Small intestine (tissue), 16 donors: ENCODE measurements at places on chromosomes 3 and 15. TPM values are rescaled to one million over a fixed set of nuclear protein-coding genes. Genes with fewer than 3 reads are reported as not detected.

The KY gene
- not detected for polyA plus RNA-seq

The ZSCAN2 gene
- polyA plus RNA-seq, result 14.0 TPM

The TEX55 gene
- polyA plus RNA-seq, result not detected

The CLRN1 gene
- polyA plus RNA-seq, result 4.5 TPM

The SLC24A5 gene
- polyA plus RNA-seq, result not detected

The DPH3 gene
- 38.0 TPM for polyA plus RNA-seq

The PRSS50 gene
- polyA plus RNA-seq, result not detected

The ATP8B4 gene
- polyA plus RNA-seq, result 4.9 TPM

The GOLGA8S gene
- not detected for polyA plus RNA-seq

The ARPIN gene
- 37.1 TPM for polyA plus RNA-seq

- H3K27me3 ChIP-seq, result no peaks in the 10 kb centered on the region
- H3K4me1 ChIP-seq, result no peaks in the 10 kb centered on the region
- H3K36me3 ChIP-seq, result no peaks in the 10 kb centered on the region
- peak; percentile 65 for DNase-seq
Measured at GRCh38 chr3:131033480-131034080, 6.9 kb downstream of the NEK11 start.

GRCh38 chr3:27939521-27939920, 217.4 kb upstream of the EOMES start:
- H3K27me3 ChIP-seq, result no peaks in the 10 kb centered on the region
- no peak overlapping the region for H3K27ac ChIP-seq
- DNase-seq, result no peak
- no peaks in the 10 kb centered on the region for H3K36me3 ChIP-seq

DNA sequence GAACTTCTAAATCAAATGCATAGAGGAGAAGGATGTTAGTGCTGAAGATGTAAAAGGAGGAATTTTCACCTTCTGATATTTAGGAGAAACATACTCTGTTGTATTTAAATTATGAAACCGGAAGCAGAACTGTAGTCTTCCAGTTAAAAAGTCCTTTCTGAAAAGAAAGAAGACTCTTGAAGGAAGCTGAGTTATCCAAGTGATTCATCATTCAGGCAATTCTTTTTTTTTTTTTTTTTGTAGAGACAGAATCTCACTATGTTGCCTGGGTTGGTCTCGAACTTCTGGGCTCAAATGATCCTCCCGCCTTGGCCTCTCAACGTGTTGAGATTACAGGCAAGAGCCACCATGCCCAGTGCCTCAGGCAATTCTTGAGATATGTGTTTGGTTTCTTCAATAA, 424.8 kb upstream of the TPM1 start:
- no peaks in the 10 kb centered on the region for H3K36me3 ChIP-seq
- DNase-seq, result no peak
- no peaks in the 10 kb centered on the region for H3K4me1 ChIP-seq
- H3K27ac ChIP-seq, result no peak overlapping the region
- H3K27me3 ChIP-seq, result no peaks in the 10 kb centered on the region

GRCh38 chr15:77646104-77646694, 13.5 kb upstream of the LINGO1 start:
- no peak overlapping the region for H3K4me3 ChIP-seq
- H3K36me3 ChIP-seq, result no peaks in the 10 kb centered on the region
- H3K27ac ChIP-seq, result no peak overlapping the region
- no peak for DNase-seq

DNA sequence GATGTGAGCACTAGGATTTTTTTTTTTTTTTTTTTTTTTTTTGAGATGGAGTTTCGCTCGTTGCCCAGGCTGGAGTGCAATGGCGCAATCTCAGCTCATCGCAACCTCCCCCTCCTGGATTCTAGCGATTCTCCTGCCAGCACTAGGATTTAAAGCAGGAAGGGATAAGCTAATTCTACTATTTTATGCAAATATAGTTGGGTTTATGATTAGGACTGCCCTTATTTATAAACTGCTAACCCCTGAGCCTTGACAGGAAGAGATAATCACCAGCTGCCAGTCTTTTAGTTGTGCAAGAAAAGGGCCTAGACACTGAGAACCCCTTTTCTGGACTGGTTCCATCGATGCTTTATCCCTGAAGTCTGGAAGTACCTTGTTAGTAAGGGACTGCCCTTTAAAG, 36.7 kb downstream of the IFT57 start:
- no peak overlapping the region for H3K27ac ChIP-seq
- H3K27me3 ChIP-seq, result no peaks in the 10 kb centered on the region
- H3K4me1 ChIP-seq, result no peaks in the 10 kb centered on the region
- no peak for DNase-seq
- H3K4me3 ChIP-seq, result no peak overlapping the region

- H3K4me3 ChIP-seq, result peak overlapping the region; percentile 83
- H3K4me1 ChIP-seq, result peaks cover 2% of the 10 kb centered on the region
- DNase-seq, result peak; percentile 26
- no peaks in the 10 kb centered on the region for H3K36me3 ChIP-seq
- no peak overlapping the region for H3K27ac ChIP-seq
Measured at GRCh38 chr3:58333206-58334012, 717 bp downstream of the PXK start.

DNA sequence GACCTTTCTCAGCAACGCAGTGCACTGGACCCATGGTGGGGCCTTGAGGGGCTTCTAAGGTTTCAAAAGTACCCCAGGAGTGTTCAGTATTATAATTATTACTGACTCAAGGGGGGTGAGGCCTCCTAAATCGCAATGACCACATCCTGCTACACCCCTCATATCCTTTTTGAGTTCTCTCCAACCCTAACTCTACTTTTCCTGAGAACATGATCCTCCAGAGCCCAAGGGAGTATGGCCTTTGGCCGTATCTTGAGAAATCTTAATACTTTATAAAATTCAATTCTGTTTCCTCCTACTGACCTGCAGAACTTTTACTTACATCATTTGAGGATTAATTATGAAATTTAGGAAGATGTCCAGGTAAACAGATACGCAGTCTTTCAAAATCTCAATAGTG, 30.4 kb upstream of the RARRES1 start:
- H3K27me3 ChIP-seq, result no peaks in the 10 kb centered on the region
- no peak overlapping the region for H3K27ac ChIP-seq
- H3K4me1 ChIP-seq, result no peaks in the 10 kb centered on the region
- no peak for DNase-seq

- no peaks in the 10 kb centered on the region for H3K27me3 ChIP-seq
- DNase-seq, result no peak
- H3K4me1 ChIP-seq, result peaks cover 10% of the 10 kb centered on the region
- no peak overlapping the region for H3K27ac ChIP-seq
Measured at GRCh38 chr3:71391361-71391760, 192.2 kb downstream of the FOXP1 start.

- no peaks in the 10 kb centered on the region for H3K36me3 ChIP-seq
- no peaks in the 10 kb centered on the region for H3K4me1 ChIP-seq
- H3K27me3 ChIP-seq, result no peaks in the 10 kb centered on the region
- no peak overlapping the region for H3K4me3 ChIP-seq
- DNase-seq, result no peak
- peak overlapping the region; percentile 6 for H3K27ac ChIP-seq
Measured at GRCh38 chr3:195204360-195205163, 66.4 kb downstream of the XXYLT1 start.

DNA sequence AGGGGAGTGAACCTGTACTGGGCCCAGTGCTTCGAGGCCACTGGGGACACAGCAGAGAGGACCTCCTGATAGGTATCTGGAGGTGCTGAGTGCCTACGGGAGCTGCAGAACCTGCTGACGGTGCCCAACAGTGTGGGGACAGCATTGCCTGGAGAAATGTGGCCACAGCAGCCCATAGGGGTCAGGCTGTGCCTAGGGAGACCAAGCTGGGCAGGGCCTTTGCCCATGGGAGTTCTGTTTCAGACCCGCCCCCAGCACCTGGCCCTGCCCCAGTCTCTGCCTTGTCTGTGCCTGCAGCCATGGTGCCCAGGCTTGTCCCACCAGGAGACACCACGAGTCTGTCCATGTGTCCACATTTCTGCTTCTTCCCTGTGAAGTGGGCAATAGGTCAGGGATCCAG, 15.3 kb upstream of the RPL32 start:
- H3K27me3 ChIP-seq, result no peaks in the 10 kb centered on the region
- no peaks in the 10 kb centered on the region for H3K4me1 ChIP-seq
- no peaks in the 10 kb centered on the region for H3K36me3 ChIP-seq
- DNase-seq, result no peak

GRCh38 chr3:178718995-178719635, 182.9 kb downstream of the KCNMB2 start:
- H3K36me3 ChIP-seq, result no peaks in the 10 kb centered on the region
- no peak overlapping the region for H3K27ac ChIP-seq
- no peaks in the 10 kb centered on the region for H3K4me1 ChIP-seq
- H3K27me3 ChIP-seq, result no peaks in the 10 kb centered on the region
- H3K4me3 ChIP-seq, result no peak overlapping the region

GRCh38 chr15:93362821-93363220, 273.8 kb upstream of the RGMA start:
- H3K4me3 ChIP-seq, result no peak overlapping the region
- no peak overlapping the region for H3K27ac ChIP-seq
- peaks cover 2% of the 10 kb centered on the region for H3K27me3 ChIP-seq
- no peaks in the 10 kb centered on the region for H3K36me3 ChIP-seq
- H3K4me1 ChIP-seq, result no peaks in the 10 kb centered on the region
- no peak for DNase-seq

DNA sequence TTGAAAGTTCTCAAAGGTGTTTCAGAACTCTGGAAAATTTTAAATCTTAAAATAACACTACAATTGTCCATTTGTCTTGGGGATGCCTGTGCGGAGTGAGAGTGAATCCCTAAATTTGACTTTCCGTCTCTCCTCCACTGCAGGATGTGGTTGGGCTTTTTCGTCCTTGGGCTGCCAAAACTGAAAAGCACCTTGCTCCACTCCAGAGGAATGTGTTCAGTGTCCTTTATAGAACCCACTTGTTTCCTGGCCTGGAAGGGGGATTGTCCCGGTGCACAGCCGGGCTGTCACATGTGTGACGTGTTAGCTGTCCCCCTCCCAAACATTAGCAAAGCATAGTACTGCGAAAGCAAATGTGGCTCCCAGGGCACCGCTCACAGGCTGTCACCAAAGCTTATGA, 69.6 kb upstream of the ATP10A start:
- no peak for DNase-seq
- peaks cover 2% of the 10 kb centered on the region for H3K27me3 ChIP-seq
- H3K4me3 ChIP-seq, result no peak overlapping the region
- H3K27ac ChIP-seq, result no peak overlapping the region
- H3K36me3 ChIP-seq, result no peaks in the 10 kb centered on the region

GRCh38 chr15:78714890-78715289, 73.9 kb upstream of the CHRNB4 start:
- no peak overlapping the region for H3K4me3 ChIP-seq
- no peaks in the 10 kb centered on the region for H3K4me1 ChIP-seq
- no peak for DNase-seq
- no peaks in the 10 kb centered on the region for H3K27me3 ChIP-seq

- H3K27me3 ChIP-seq, result no peaks in the 10 kb centered on the region
- DNase-seq, result no peak
- H3K27ac ChIP-seq, result no peak overlapping the region
- no peak overlapping the region for H3K4me3 ChIP-seq
- no peaks in the 10 kb centered on the region for H3K36me3 ChIP-seq
Measured at GRCh38 chr3:17707813-17708543, 34.5 kb downstream of the TBC1D5 start.

DNA sequence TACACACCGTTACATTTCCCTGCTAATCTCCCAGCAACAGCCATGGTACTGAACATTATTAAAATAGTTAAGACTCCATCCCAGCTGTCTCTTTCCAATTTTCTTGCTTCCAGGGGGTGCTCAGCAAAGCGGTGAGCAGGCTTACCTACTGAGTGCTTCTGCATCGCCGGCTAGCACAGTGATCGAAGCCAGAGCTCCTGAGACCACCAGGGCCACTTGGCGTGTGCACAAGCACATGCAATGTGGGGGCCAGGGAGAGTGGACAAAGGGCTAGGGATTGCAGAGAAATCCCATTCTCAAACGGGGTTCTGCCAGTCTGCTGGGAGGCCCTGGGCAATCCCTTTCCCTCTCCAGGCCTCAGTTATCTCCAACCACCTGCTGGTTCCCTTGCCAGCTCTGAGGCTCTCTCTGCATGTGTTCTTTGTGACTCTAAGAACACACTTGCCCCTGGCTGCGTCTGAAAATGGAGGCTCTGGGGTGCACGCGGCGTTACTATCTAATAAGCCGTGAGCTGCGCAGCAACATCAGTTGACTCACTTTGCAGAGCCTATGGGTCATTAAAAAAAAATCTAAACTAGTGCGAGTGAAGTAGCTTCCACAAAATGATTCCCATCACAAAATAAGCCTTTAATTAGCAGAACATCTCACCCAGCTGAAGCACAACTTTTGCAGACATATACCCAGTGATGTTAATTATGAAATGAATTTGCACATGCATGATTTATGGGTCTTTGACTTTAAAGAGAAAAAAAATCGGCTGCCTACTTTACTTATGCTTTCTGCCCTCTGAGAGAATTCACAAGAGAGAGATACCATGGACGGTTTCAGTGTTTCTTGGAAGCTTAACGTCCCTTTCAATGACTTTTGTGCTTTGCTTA, 271.5 kb downstream of the TLE3 start:
- no peak for DNase-seq
- no peaks in the 10 kb centered on the region for H3K4me1 ChIP-seq
- no peak overlapping the region for H3K27ac ChIP-seq

GRCh38 chr3:125357837-125358236, 17.3 kb downstream of the ZNF148 start:
- peak overlapping the region; percentile 67 for H3K4me3 ChIP-seq
- H3K27ac ChIP-seq, result no peak overlapping the region
- H3K36me3 ChIP-seq, result no peaks in the 10 kb centered on the region
- no peaks in the 10 kb centered on the region for H3K27me3 ChIP-seq
- no peak for DNase-seq

- no peaks in the 10 kb centered on the region for H3K4me1 ChIP-seq
- H3K27me3 ChIP-seq, result no peaks in the 10 kb centered on the region
- no peak overlapping the region for H3K27ac ChIP-seq
- DNase-seq, result no peak
Measured at GRCh38 chr3:112873632-112874031, 27.0 kb upstream of the CD200R1L start.

GRCh38 chr3:97256060-97256459, 441.7 kb downstream of the EPHA6 start:
- no peak for DNase-seq
- no peaks in the 10 kb centered on the region for H3K27me3 ChIP-seq
- no peak overlapping the region for H3K27ac ChIP-seq
- H3K4me1 ChIP-seq, result no peaks in the 10 kb centered on the region
- no peaks in the 10 kb centered on the region for H3K36me3 ChIP-seq

- H3K27me3 ChIP-seq, result no peaks in the 10 kb centered on the region
- peak; percentile 97 for DNase-seq
- H3K4me3 ChIP-seq, result no peak overlapping the region
- peaks cover 59% of the 10 kb centered on the region for H3K36me3 ChIP-seq
- peak overlapping the region; percentile 9 for H3K27ac ChIP-seq
Measured at GRCh38 chr3:8629151-8630021, 15.2 kb downstream of the SSUH2 start.

DNA sequence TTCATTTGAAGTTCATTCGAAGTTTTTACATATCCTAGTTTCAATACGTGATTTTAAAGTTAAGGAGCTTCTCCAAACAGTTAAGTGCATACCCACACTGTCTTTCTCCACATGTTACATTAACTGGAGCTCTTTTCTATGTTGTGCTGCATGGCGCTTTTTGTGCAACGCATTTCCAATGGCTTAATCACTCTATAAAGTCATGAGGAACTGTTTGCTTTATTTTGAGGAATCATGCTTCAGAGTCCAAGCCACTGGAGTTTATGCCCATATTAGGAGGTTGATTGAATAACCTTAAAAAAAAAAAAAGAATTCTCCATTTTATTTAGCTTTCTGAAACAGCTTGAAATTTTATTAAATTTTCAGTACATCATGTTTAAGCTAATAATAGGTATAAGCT, 109.4 kb upstream of the MBNL1 start:
- H3K27ac ChIP-seq, result no peak overlapping the region
- no peak overlapping the region for H3K4me3 ChIP-seq
- no peaks in the 10 kb centered on the region for H3K4me1 ChIP-seq

GRCh38 chr15:68743256-68743655, 77.4 kb downstream of the ANP32A start:
- H3K4me1 ChIP-seq, result no peaks in the 10 kb centered on the region
- H3K27ac ChIP-seq, result no peak overlapping the region
- H3K4me3 ChIP-seq, result no peak overlapping the region
- DNase-seq, result no peak
